ENCODE measurements at places on chromosomes 5 and 9.

GRCh38 chr5:37582202-37582601, 203.1 kb downstream of the WDR70 start:
- DNase-seq = no peak

DNA sequence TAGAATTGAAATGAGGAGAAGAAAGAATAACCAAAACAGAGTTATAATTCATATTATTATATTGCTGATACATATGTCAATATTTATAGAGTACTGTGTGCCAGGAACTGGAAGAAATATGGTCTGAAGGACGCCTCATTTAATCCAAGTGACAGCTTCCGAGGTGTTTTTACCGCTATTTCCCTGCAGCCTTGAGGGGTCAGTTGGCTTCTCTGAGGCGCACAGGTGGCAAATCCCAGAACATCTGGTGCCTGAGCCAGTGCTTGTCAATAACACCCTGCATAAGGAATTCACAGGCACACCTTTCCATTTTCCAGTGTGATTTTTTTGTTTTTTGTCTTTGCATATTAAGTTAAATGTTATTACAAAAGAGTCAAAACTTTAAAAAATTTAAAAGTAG, 43.3 kb upstream of the CTSL start:
- no peak for DNase-seq

DNA sequence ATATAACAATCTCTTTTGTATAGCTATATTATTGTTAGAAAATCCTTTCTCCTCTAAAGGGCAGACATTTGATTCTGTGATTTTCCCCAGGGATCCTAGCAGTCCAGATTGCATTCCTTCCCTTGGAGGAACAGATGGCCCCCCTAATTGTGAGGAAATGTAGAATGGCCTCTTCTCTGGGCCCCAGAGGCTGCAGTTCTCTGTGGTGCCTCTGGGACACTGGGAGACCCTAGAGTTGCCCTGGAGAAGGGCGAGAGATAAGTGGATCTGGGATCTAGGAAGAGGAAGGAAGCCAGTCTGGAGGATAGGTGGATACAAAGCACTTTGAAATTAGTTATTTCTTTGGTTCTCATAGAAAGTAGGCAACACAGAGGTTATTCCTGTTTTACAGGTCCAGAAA, 1.9 kb upstream of the HINT2 start:
- DNase-seq = no peak

DNA sequence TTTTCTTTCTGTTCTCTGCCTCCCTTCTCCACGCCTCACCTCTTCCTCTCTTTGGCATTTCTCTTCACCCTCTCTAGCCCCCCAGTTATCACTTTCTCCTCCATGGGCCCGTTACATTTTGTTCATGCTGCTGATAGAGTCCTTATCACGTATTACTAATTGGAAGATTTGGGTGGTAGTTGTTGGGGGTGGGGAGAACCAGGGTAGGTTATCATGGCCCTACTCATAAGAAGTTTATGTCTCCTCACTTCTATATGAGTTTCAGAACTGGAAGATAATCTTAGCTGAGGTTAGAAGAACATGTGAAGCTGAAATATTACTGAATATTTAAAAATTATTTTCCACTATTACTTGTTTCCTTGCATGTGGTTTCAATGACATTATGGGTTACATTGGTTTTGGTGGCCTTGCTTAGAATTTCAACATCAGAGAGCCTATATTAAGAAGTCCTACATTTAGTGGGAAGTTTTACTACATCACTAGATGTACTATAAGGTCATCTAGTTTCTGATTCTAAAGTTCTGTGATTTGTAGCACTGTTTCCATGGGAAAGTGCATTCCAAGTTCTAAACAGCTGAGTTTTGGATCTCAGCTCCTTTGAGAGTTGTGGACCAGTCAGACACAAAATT, 36.8 kb downstream of the PIP5K1B start:
- DNase-seq = no peak

GRCh38 chr9:2816476-2817141, 27.3 kb downstream of the PUM3 start:
- DNase-seq = no peak

DNA sequence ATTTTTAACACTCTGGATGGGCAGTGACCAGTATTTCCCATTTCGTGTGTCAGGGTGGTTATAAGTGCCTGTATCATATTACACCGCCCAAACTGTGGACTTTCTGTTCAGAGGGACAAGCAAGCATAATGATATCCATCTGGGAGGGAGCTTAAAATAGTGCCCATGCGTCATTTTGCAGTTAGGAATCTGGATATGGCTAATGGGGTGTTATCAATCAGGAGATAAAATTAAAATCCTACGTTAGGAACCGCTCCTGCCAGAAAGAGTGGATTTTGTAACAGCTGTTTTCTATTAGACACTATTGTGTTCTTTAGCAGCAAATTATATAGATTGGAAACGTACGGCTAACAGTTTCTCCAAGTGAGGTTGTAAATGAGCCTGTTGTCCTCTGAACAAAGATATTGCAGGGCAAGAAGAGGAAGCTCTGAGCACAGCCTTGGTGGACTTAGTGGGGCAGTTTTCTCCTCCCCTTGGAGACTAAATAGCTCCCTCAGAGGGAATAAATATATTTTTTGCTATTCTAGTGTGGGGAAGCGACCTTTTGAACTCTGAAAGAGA, 160.4 kb downstream of the SPATA31D1 start:
- DNase-seq = no peak

DNA sequence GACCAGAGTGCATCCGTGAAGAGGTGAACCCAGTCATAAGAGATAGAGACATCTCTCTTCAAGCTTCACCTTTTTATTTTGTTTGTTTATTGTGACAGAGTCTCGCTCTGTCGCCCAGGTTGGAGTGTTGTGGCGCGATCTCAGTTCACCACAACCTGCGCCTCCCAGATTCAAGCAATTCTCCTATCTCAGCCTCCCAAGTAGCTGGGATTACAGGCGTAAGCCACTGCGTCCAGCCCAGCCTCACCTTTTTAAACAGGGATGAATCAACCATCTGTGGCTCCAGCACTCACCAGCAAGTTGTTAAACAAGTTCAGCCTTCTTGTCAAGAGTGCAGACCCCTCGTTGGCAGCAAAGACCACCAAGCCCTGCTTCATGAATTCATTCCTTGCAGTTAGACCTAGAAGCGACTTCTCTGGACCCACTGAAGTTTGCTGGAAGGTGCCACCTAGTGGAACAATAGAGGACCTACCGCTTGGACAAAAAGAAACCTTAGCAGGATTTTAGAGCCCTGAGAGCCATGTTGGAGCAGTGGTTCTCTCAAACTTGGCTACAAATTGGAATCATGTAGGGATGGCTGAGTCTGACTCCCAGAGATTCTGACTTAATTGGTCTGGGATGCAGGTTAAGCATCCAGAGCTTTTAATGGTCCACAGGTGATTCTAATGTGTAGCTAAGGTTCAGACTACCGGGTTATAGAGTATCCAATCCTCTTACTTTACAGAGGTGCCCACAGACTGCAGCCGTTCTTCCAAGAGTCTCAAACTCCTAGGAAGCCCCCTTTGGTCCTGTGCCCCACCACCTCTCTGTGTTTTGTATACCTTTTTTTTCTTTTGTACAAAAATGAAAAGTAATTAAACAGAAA, 10.5 kb upstream of the GALNT10 start:
- no peak for DNase-seq

DNA sequence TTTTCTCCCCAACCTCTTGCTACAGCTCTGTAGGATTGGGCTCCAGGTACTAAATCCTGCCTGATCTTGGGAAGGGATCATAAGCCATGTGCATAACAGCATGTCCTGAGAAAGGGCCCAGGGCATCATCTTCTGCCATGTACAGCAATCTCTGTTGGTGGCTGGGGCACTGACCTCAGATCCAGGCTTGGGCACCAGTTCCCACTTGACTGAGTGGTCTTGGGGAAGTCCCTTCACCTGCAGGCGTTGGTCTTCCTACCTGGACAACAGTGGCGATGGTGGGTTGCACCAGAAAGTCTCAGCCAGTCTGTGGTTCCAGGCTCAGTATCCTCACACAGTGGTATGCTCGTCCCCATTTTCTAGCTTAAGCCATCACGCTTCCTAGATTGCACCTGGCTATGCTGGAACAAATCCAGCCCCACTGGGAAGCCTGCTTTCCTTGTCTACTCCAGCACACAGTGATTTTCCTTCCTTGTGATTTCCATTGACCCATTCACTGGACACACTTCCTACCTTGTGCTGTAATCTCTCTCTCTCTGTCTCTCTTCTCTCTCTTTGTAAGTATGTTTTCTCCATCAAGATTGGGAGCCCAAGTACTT, 121.7 kb upstream of the PITX1 start:
- no peak for DNase-seq

- no peak for DNase-seq
Observed at GRCh38 chr5:114469372-114469771, 107.5 kb downstream of the KCNN2 start.

DNA sequence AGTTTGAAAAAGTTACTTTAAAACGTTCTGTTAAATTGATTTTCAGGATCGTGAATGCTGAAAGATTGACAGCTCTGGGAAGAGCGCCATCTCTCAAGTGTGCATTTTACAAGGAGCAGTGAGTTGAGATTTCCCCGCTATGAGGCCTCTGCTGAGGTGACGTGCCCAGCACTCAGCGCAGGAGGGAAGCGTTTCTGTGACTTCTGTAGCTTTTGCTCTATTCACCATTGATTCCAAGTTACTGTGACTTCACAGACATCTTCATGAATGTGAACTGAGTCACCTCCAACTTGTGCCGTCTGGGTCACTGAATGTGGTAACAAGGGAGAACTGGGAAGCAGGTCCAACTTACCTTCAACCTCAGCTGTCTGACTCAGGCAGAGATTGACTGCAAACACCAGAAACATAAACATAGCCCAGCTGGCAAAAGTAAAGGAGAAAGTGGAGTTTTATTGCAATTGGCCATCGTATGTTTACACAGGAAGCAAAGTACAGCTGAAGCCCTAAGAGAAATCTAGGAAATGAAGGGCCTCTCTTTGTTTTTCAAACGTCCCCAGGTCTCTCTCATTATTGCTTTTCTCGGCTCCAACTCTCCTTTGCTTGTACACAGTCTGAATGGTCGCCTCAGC, 428.8 kb upstream of the CLINT1 start:
- no peak for DNase-seq

DNA sequence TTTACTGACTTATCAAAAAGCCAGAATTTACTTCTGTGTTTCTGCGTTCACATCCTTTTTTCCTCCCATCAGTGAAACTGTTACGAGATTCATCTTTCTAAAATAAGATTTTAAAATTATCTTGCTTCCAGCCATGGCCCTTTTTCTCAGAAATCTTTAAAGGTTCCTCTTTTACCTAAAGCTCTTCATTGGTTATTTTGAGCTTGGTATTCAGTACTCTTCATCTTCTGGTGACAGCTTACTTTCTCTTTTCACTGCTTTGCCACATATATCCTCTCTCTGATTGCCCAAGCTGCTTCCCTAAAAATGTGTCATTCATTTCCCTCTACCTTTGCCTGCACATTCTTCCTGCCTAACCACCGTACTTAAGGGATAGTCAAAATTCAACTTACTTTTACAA, 32.3 kb downstream of the TGFBR1 start:
- DNase-seq = no peak

- DNase-seq = no peak
Observed at GRCh38 chr5:112579599-112580170, 158.0 kb upstream of the APC start.

GRCh38 chr9:133914442-133915342, 77.4 kb downstream of the VAV2 start:
- DNase-seq = no peak

DNA sequence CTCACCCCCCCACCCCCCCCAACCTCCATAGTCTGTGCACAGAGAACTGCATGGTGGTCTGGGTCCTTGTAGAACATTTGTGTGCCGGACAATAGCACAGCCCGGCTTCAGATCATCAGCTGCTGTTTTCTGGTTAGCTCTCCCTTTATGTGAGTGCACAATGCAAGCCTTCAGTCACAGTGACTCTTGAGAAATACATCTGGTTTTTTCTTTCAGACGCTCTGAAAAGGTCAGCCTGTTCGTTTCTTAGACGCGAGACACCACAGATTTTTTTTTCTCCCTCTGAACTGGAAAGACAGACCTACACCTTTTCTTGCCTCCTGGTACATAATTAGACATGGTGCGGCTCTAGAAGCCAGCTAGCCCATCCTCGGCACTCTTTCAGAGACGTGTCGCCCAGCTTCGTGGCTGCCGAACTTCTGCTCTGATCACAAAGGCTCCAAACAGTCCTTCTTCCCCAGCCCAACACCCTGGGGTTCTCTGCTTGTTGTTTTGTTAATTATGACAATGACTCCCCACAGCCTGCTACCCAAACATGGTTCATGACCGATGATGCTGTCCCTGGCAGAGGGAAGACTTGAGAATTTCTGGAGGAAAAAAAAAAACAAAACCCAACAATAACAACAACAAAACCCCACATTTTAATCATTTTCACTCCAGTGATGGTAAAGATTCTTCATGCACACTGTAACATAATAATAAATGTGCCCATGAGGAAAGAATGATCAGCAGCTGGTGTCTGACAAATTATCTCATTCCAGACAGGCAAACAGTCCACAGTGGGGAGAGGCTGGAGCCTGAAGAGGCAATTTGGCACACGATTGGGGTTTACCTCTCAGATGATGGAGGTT, 241.4 kb upstream of the ZNF462 start:
- no peak for DNase-seq

DNA sequence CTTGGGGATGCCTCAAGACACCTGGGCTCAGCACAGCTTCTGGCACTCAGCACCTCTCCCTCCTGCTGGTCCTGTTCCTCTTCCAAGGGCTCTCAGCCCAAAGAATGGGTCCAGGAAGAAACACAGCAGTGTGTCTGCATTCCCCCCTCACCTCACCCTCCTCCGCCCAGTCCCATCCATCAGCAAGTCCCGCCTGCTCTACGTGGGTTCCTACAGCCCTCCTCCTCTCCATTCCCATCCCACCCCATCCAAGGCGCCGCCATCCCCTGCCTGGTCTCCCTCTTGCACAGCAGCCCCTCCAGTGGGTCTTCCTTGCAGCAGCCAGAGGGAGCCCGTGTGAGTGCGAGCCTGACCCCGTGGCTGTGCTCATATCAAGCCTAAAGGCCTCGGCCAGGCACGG, 52.3 kb upstream of the RPL26L1 start:
- no peak for DNase-seq

GRCh38 chr9:109880276-109881169, 100.5 kb downstream of the PALM2AKAP2 start:
- DNase-seq = no peak

- DNase-seq = no peak
Observed at GRCh38 chr9:120235081-120235480, 344.9 kb downstream of the CDK5RAP2 start.

- DNase-seq = no peak
Observed at GRCh38 chr9:31908158-31908890, 476.1 kb upstream of the ACO1 start.

GRCh38 chr9:126386088-126386487, 59.5 kb downstream of the MVB12B start:
- DNase-seq = no peak

DNA sequence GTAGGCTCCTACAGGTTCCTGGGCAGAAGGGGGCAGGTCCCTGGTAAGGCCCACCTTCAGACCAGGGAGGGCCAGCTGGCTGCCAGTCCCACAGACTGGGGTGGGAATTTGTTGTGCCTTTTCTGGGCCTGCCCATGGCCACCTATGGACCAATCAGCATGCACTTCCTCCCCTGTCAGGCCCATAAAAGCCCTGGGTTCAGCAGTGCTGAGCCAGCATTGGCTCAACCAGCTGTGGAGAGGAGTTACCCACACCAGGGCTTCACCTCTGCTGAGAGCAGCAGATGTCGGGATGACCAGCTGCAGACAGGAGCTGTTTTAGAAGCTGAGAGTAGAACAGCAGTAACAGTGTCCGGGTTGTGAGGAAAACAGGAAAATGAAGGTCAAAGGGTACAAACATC, 373.4 kb upstream of the ACO1 start:
- no peak for DNase-seq
